Right forelimb (tissue), 1 donor: ENCODE measurements at places on chromosomes 2 and 18.
A peak's percentile ranks its signal among the peaks of the same experiment; 100 is the strongest.

- DNase-seq: peak; percentile 11
Observed at GRCh38 chr18:2884706-2885285, 38.0 kb downstream of the EMILIN2 start.

GRCh38 chr2:143486976-143487375, 357.8 kb downstream of the ARHGAP15 start:
- DNase-seq: no peak

DNA sequence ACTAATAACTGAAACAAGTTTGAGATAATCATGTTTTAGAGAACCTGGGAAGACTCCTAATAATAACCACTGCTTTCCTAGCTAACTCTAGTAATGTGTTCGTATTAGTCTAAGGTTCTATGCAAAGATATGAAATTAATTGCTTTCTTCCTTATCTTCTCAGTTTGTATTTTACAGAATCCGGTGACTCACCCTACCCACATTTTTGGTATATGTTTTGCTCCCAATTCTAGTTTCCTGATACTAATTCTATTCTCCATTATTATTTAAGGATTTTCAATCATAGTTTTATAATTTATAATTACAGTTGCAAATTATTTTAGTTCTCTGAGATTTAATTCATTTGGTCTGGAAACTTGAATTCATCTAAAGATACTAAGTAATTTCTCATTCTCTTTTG, 394.6 kb upstream of the SETBP1 start:
- no peak for DNase-seq

DNA sequence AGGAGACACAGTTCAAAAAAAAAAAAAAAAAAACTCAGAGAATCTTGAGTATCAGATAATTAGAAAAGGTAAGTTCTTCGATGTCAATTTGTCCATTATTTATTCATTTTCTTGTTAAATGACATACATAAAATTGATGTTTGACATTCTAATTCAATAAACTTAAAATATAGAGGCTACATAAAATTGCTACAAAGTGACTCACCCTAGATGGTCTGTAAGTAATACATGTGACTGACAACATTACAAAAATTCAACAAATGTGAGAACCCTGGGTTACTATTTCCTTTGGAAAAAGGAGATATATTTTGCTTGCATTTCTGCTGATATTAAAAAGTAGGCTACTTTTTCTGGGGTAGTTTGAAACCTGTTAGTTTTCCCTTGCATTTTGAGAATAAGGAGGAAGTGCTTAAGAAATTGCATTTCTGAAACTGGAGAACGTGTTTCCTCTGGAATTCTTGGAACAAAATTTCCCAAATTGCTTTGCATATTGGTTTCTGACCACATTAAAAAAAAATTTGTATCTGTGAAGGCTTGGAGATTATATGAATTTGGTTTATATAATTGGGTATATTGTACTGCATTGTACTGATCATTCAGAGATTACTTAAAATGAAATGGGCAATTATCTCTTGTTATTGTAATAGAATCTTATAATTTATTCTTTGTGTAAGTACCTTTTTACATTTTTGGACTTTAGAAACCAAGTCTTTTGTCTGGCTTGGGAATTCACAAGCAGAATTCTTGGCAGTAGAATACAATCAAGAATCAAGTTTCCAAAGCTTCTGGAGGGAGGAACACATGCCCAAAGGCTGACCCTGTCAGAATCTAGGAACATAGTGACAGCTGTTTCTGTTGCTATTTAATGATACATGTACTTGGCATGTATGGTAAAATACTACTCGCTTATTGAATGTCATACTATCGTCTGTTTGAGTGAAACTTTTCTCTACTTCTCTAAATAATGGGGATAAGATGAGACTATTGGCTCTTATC, 106.1 kb downstream of the DSEL start:
- no peak for DNase-seq

DNA sequence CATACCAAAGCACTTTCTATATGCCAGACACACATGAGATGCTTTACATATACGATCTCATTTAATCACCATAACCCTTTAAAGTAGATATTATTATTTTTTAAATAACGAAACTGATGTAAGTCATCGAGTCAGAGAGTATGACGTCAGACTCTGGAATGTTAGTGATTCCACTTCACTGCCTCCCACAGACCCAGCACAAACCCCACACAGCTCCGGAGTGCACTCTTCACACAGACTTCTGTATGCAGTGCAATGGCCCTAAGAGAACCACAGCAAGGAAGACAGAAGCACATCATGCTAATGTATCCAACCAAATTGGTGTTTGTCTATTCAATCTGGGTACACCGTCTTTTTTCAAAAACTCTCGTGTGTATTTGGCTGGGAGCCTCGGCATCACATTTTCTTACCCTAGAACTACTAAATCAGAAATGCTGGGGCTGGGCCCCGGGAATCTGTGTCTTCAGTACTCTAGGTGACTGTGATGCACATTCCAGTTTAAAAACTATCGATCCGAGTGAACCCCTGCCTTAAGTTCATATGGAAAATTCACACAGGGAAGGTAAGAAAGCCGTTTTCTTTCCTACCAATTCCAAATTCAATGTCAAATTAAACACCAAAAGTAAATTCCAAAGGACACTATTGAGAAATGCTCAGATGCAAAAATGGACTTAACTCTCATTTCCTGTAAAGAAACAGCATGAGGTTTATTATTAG, 117.7 kb upstream of the ACVR1C start:
- no peak for DNase-seq

DNA sequence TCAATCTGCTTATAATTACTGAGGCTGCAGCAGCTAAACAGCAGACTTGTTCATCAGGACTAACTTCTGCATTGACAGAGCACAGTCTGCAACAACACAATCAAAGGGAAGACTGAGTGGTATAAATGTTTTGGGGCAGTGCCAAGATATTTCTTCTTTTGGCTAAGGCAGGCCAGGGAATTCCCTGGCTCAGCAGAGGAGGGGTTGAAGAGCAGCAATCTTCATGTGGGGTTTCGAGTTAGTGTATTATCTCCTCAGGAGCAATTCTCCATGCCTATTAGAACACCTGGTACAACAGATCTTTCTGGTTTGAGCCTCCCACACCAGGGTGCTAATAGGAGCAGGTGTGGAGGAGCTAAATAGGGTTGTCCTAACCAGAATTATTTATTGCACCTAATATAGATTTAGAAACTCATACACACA, 103.0 kb upstream of the STK17B start:
- no peak for DNase-seq

DNA sequence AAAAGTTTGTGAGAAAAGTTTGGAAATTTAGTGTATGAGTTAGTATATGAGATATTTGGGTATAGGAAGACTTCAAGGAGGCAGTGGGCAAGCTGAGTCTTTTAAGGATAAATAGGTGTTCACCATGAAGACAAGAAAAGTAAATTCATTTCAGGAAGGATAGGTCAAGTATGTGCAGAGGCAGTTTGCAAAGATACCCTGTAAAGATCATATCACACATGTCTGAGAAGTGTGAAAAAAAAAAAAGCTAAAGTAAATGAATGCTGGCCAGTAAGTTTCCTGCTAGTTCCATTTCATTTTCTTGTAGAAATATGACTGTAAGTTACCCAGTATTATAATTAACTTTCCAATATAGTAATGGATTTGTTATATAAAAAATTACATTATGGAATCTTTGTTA, 131.0 kb downstream of the PHLPP1 start:
- no peak for DNase-seq

DNA sequence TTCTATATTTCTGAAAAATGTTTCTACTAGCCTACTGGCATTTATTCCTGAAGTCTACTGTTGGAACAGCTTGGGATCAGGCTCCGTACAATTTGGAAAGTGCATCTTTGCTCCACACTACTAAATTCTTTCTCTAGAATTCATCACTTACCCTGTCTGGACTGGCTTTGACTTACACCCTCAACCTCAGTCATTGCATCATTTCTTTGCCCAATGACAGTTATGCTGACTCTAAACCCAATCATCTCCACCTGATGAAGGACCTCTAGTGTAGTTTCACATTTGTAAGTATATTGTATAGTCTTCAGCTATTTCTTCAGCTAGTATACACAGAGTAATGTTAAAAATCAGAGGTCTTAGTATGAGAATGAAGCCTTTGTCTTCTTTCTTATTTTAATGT, 359.6 kb upstream of the MC4R start:
- DNase-seq: no peak

- DNase-seq: no peak
Observed at GRCh38 chr2:55296393-55296792, 27.4 kb upstream of the MTIF2 start.

GRCh38 chr18:13120983-13121441, 97.5 kb upstream of the LDLRAD4 start:
- DNase-seq: no peak

- no peak for DNase-seq
Observed at GRCh38 chr18:27860011-27860410, 316.9 kb downstream of the CDH2 start.

- no peak for DNase-seq
Observed at GRCh38 chr2:112832841-112833638, 3.5 kb downstream of the IL1B start.

- no peak for DNase-seq
Observed at GRCh38 chr2:29326926-29327325, 211.7 kb downstream of the CLIP4 start.

DNA sequence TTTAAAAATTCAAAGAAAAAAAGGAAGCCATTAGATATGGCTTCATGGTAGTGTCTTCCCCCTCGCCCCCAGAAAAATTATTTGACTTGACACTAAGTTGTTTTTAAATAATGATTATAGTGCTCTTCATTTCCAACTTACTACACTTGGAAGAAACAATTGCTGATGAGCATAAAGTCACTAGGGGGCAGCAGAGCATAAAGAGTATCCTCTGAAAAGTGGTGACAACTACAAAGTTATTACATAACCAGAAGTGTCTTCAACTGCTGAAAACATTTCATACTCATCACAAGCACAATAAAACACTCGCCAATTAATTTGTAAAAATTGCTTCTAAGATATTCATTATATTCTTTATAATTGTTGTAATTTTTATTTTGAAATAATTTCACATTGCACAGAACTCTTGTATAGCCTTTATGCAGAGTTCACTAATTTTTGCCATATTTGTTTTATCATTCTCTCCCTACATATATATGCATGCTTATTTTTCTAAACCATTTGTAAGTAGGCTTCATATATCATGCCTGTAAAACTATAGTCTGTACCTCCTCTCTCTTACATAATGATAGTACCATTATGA, 54.9 kb downstream of the EXOC6B start:
- peak; percentile 56 for DNase-seq

DNA sequence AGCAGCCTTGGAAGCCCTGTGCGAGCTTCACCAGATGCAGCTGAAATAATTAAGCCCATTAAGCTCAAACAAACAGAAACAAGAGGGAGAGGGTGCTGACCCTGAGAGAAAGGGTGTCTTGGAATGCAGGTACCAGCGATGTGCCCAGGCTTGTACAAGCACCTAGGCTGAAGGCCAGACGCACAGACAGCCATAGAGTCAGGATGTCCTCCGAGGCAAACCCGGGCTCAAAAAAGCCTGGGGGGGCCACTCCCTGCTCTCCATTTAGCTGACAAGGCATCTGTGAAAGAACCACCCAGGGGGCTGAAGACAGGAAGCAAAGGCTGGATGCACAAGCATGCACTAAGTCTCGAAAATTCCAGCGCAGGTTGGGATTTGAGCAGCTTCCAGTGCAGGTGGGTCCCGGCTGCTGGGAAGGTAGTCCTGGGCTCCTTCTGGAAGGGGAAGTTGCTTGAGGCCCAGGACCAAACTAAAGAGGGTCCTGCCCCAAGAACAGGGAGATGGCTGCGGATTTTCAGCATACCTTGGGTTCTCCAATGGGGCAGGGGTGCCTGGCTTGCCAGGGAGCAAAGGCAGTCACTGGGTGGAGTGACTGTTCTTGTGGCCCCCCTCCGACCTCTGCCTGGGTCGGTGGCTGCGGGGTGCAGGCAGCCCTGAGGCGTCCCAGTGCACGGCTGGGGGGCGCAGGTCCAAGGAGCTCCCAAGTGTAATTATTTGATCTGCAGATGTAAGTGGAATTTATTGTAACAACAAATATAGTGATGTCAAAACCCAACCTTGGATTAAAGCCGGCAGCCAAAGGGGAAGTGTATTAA, 5.9 kb downstream of the GBX2 start:
- no peak for DNase-seq

- peak; percentile 60 for DNase-seq
Observed at GRCh38 chr2:10659898-10660568, 29.7 kb downstream of the NOL10 start.

- DNase-seq: no peak
Observed at GRCh38 chr2:95348609-95349567, 51.7 kb downstream of the KCNIP3 start.
